ENCODE measurements at places on chromosomes 5 and 9.

- no peak for DNase-seq
These were observed 11.2 kb upstream of the MARCHF3 start for GRCh38 chr5:127041571-127041970.

GRCh38 chr9:116250891-116251290, 97.3 kb downstream of the PAPPA start:
- no peak for DNase-seq

- no peak for DNase-seq
These were observed 146.6 kb downstream of the ADAMTS12 start for GRCh38 chr5:33745101-33745770.

- DNase-seq = no peak
These were observed 37.4 kb downstream of the CPEB4 start for GRCh38 chr5:173925449-173926071.

DNA sequence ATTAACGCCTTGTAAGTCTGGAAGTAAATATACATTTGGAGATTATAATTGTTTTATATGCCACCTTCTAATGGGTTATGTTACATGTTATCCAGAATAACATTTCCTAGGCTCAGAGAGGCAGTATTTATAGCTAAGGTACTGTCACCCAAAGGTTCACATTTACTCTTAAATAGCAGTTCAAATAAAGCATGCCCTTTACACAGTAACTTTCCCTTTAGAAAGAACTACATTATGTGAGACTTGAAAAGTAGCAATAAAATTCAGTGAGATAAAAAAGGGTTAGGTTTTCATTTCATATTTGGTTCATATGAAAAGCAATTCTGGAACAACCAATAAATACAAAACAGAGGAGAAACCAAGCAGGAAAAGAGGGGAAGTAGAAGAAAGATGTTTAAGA, 35.1 kb downstream of the SKIC3 start:
- DNase-seq = no peak

DNA sequence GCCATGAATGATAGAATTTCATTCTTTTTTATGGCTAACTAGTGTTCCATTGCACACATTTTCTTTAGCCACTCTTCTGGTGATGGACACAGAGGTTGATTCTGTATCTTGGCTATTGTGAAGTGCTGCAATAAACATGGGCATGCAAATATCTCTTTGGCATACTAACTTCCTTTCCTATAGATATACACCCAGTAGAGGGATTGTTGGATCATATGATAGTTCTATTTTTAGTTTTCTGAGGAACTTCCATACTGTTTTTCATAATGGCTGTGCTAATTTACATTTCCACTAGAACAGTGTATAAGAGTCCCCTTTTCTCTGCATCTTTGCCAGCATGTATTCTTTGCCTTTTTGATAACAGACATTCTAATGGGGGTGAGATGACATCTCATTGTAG, 50.4 kb upstream of the CDK5RAP2 start:
- DNase-seq = no peak

DNA sequence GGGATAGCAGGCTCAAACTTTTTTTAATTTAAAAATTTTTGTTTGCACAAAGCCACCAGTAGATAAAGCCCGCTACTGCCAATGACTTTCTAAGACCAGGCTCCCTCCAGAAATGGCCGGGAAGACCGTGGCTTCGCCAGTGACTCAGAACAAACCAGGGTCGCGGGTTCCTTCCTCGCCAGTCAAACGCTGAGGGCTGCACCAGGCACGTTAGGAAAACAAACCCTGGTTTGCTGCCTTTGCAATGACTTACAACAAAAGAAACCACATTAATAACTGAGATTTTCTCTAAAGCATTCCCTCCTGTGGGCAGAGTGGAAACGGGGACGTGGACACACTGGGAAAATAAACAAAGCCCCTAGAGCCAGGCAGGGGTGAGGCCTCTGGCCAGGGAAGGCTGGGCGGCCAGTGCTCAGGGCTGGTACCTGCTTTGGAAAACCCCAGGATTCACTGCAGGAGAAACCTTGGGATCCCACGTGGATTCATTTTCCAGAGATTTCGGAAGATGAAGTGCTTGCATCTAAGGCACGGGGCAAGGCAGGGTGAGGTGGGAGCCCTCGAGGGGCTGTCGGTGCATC, 3.8 kb downstream of the PRRX2 start:
- no peak for DNase-seq

- no peak for DNase-seq
These were observed 485.9 kb downstream of the PSAT1 start for GRCh38 chr9:78782858-78783257.

DNA sequence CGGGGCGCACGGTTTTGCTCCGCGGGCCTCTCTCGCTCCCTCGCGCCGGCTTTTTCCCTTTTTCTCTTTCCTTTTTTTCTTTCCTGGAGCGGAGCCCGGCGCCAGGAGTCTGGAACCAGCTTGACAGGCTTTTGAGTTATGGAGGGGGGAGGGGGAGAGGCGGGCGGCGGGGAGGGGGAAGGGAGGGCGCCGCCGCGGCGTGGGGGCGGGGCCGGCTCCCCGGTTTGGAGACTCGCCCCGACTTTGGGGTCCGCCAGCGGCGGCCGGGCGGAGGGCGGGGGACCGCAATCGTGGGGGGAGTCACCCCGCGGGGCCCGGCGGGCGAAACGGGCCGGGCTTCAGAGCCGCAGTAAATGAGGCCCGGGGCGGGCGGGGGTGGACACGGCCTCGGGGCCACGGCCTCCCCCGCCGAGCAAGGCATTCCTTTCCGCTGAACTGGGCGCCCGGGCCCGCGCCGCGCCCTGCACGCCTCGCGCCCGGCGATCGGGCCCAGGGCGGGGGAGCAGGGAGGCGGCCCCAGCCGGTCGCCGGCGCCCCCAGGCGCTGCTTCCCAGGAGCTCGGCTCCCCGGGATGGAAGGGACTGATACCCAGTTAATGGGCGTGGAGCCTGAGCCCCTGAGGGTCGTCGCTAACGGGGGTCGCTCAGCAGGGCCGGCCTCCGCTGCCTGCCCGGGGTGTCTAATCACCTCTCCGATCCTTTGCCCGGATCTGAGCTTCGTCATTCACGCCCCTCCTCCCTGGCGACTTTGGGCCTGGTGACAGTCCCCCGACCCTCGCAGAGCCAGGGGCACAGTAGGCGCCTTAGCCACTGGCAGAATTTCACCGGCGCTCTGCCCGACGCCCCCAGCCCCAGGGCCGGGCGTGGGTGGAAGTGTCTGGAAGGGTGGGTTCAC, 138.1 kb downstream of the C9orf50 start:
- no peak for DNase-seq

- no peak for DNase-seq
These were observed 52.4 kb downstream of the NREP start for GRCh38 chr5:111704452-111705085.

DNA sequence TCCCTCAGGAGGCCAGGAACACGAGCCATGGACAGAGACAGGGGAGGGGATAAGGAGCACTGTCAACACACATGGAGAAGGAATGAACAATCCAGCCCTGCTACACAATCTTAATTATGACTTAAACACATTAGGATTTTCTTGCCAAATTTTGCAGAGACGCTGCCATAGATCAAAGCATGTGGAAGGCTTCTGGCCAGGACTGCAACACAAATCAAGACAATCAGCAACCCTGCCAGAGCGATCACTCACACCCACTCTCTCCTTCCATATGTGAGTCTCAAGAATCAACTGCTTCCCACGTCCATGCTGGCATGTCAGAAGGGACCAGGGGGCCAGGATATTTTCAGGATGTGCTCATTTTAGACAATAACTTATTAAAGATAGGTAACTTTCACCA, 85.6 kb downstream of the ROR2 start:
- no peak for DNase-seq

GRCh38 chr9:6047020-6047419, 31.6 kb upstream of the RANBP6 start:
- DNase-seq = no peak

- DNase-seq = no peak
These were observed 13.5 kb downstream of the NSD1 start for GRCh38 chr5:177146891-177147638.

DNA sequence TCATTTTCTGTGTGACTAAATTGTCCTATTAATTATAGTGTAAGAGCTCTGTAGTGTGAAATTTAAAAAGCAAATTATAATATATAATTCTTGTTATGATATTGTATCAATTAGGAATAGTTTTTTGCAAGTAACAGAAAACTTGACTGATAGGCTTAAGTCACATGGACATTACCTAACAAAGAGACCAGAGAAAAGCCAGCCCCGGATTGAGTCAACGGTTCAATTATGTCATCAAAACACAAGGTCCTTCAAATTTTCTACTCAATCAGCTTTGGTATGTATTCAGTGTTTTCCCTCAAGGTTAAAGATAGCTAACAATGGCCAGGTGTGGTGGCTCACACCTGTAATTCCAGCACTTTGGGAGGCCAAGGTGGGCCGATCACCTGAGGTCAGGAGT, 126.7 kb upstream of the PTGER4 start:
- no peak for DNase-seq

- DNase-seq = peak; percentile 36
These were observed 2.9 kb downstream of the NR4A3 start for GRCh38 chr9:99824378-99825171.

GRCh38 chr5:77322406-77322805, 111.9 kb downstream of the PDE8B start:
- no peak for DNase-seq
